NCI-H187 (cell line): ENCODE measurements at places on chromosomes 13 and 19.

DNA sequence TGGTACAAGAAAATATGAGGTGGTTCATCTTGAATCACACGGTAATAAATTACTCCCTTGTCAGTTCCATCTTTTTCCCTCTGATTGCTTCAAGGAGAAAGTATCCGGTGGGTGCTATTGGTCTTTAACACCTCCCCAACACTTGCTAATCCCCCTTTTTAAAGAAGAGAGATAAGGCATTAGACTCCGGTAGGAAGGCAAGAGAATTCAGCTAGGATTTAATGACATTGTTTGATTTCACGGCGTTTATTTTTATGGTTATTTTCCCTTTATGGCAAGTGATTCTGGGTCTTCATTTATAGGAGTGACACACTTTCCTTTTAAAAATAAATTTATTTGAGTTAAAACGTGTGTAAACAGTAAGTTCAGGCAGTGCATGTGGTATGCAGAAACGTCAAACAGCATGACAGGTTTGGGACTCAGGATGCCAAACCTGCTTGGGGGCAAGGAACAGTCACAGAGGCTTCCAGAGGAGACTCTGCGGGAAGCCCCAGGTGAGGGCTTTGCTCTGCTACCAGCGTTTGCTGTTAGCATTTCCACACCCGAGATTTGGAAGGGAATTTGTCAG, 36.5 kb downstream of the TSHZ3 start:
- DNase-seq, result no peak

DNA sequence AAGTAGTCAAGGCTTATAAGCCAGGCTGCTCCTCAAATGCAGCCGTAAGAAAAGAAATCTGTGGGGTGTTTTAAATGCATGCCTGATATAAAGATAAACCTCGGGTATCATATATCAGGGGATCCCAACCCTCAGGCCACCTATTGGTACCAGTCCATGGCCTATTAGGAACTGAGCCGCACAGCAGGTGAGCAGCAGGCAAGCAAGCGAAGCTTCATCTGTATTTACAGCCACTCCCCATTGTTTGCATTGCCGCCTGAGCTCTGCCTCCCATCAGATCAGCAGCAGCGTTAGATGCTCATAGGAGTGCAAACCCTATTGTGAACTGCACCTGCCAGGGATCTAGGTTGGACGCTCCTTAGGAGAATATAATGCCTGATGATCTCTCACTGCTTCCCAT, 233.5 kb upstream of the SERP2 start:
- peak; percentile 76 for DNase-seq

GRCh38 chr13:57352114-57352513, 185.1 kb downstream of the PRR20E start:
- DNase-seq, result no peak

- no peak for DNase-seq
Observed at GRCh38 chr13:20826843-20827560, 53.2 kb upstream of the EEF1AKMT1 start.

DNA sequence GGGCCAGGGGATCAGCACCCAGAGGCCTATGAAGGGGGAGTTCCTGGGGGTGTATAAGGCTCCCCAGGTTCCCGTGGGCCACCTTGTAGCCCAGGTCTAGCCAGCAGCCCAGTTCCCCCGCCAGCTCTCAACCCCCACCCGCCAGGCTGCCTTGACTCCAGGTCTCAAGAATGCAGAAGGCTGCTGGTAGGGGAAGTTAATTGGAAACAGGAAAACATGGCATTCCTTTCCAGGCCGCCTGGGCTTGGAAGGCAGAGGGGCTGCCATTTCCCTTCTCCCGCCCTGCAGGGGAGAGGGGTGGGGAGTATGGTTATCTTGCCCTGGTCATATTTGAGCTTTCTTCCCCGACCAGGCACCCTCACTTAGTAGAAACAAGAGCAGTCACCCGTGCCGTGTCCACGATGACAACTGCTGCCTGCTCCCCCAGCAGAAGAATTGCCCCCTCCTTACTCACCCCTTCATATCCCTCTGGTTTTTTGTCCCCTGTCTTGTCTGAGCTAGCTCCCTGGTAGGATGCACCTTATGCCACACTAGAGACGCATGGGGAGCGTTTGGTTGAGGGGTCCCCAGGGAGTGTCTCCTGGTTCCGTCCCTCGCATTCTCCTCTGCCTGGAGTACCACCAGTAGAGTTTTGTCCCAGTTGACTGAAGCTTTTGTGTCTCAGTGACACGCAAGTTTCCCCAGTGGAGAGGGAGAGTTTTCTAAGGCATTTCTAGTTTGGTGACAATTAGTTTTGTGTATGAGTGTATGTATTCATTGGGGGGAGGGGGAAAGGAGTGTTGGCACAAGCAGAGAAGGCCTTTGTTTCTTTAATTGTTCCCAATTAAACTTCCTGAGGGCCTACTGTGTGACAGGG, 4.5 kb downstream of the BICRA start:
- no peak for DNase-seq

- DNase-seq, result no peak
Observed at GRCh38 chr19:7078008-7078407, 8.5 kb downstream of the ZNF557 start.

DNA sequence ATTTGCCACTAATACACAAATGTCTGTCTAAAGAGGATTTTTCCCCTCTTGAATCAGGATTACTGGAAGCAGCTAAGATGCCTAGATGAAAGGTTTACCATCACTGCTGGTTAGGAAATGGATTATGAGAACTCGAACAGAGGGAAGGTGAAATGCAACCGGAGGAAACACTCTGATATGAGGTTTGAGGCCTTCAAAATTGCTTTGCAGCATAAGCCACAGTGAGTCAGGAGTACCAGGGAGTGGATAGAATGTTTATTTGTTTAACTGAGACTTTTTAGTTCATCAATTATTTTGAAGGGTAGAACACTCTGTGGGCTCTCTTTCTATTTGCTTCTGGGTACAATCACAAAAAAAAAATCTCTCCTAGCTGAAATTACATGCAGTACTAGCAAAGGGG, 18.1 kb downstream of the CDADC1 start:
- no peak for DNase-seq

- no peak for DNase-seq
Observed at GRCh38 chr19:41932259-41932719, 4.0 kb upstream of the ERFL start.

DNA sequence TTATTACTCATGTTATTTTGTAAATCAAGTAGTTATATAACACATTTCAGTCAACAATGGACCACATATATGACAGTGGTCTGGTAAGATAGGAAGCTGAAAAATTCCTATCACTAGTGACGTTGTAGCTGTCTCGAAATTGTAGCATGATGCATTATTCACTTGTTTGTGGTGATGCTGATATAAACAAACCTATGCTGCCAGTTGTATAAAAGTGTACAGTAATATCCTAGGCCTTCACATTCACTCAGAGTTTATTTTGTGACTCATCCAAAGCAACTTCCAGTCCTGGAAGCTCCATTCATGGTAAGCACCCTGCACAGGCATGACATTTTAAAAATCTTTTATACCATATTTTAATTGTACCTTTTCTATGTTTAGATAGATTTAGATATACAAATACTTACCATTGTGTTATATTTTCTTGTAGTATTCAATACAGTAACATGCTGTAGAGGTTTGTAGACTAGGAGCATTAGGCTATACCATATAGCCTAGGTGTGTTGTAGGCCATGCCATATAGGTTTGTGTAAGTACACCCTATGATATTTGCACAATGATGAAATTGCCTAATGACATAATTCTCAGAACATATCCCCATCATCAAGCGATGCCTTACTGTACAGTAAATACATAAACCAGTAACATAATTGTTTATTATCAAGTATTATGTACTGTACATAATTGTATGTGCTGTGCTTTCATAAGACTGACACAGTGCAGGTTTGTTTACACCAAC, 49.3 kb downstream of the IFT88 start:
- DNase-seq, result no peak
